ENCODE measurements at places on chromosomes 1 and 21.
A peak's percentile ranks its signal among the peaks of the same experiment; 100 is the strongest.

- DNase-seq: peak; percentile 85
These were observed 11.9 kb downstream of the XPR1 start for GRCh38 chr1:180643693-180644092.

DNA sequence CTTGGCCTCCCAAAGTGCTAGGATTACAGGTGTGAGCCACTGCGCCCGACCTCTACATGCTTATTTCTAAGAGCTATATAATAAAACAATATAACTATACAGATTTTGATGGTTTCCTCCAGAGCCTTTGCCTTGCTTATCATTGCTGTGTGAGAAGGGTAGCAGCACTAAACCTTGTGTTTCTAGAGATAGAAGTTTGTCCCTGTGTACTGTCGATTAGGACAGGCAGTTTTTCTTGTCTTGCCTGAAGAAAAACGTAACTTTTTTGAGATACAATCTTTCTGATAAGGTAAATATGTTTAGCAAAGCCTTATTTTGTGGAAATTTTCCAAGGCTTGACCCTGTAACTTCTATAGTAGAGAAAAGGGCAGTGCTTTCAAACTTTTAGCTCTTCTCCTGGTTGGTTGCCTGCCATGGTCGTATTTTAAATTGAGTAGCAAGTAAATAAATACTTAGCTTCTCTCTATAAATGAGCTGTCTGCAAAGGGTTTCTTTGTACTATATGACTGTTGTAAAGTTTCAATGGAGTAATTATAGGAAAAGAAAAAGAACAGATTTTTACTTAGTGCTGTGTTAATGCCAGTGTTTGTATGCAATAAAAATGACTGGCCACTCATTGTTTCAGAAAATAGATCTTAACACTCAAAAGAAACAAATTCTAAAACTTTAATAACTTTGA, 86.4 kb upstream of the CACYBP start:
- DNase-seq: no peak

DNA sequence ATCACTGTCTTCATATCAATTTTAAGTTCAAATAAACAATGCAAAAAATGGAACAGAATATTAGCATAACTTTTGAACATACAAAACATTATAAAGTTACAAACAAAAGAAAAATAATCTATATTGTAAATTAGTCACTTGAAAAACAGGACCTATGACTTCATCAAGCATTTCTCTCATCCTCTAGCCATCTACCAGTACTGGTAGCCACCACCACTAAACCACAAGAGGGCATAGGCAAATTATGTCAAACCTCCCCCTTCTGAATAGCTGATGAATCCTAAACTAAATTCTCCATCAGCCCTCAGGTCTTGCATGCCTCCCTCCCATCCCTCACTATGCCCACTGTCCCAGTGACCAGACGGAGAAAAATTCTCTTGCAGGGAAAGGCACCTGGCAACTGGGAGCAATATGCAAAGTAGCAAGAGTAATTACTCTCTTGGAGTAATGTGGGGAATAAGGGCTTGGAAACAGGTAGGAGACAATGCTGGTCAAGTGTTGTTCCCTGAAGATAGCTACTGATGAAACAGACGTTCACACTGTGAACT, 37.1 kb downstream of the SSX2IP start:
- DNase-seq: no peak

GRCh38 chr1:159338018-159338417, 35.9 kb downstream of the FCER1A start:
- no peak for DNase-seq

GRCh38 chr1:25758466-25759070, 41.4 kb upstream of the SELENON start:
- no peak for DNase-seq

DNA sequence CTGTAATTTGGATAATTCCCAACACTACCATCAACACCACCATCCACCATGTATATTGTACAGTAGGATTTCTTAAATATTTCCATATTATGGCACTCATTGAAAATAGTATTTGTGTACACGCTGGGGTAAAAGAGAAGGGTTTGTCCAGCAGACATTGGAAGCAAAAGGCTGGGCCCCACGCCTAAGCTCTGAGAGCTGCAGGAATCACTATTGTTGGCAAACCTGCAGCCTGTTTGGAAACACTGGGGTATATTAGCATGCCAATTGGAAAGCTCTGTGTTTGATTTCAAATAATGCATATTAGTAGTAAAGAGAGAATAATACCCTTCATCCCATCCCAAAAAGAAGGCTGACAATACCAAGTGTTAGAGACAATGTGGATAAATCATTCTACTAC, 81.5 kb upstream of the DPYD start:
- DNase-seq: no peak

GRCh38 chr1:196660852-196661251, 9.0 kb downstream of the CFH start:
- DNase-seq: peak; percentile 14

Measured in DMS79 treated with DMSO at 0.1 percent for 48 hours (cell line).